ENCODE measurements at places on chromosomes 6 and 20. TPM values are rescaled to one million over a fixed set of nuclear protein-coding genes. Genes with fewer than 3 reads are reported as not detected.

The HLA-DQB2 gene
- not detected for total RNA-seq

DNA sequence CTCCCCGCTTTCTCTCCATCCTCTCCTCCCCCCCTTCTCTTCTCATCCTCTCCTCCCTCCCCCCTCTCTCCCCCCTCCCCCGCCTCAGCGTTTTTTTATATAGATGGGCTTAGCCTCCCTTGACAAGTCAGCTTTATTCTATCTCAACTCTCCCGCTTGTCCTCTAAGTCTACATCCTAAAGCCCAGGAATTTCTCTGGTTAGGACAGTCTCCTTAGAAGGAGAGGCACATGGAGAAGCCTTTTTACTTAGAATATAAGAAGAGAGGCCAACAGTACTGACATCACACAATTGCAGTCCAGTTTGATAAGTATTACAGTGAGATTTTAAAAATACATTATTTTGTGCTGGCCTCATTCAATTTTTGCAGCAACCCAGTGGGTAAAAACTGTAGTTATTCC lies 83.5 kb downstream of the LYRM2 start:
- DNase-seq, result no peak

DNA sequence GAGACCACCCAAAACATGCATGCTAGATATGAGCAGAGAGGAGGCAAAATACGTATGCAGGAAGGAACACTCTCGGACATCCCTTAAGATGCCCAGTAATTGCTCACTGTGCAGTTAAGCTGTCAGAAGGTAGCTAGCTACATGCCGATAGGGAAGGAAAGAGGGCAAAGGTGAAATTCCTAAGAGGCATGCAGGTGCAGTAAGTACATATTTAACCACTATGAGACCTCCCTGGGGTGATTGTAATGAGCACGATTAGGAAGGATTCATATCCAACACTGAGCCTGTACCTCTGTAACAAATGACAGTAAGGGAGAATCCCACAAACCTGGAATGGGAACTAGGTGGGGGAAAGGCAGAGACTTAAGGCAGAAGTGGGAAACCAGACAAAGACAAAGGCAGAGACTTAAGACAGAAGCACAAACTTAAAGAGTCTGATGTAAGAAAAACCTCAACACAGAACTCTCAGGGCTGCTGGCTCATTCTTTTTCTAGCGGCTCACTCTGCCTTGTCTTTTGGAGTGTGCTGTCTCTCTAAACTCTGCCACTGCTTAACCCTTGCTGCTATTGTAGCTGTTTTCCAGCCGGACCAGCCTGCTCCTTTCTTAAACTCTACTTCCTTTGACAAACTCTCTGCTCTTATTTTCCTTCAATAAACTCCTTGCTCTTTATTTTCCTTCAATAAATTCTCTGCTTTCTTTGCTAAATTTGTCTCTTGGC lies 148.1 kb downstream of the UBE3D start:
- no peak for DNase-seq

- DNase-seq, result peak; percentile 99
Observed at GRCh38 chr20:41003143-41003935, 25.3 kb upstream of the TOP1 start.

DNA sequence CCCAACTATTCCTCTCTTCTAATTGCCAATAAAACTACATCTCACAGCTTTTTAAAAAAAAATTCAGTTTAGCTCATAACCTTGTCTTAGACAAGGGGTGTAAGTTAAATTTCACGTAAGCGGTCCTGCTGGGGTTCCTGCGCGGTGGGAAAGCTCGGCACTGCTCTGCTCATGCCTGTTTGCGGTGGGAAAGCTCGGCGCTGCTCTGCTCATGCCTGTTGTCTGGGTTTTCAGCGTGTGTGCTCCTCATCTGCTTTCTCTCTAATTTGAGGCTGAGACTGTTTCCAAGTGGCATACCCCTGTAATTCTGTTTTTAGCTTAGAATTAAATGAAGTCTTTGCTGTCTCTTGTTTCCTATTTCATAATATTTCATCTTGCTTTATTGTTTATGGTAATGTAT lies 18.6 kb downstream of the ARID1B start:
- DNase-seq, result no peak

GRCh38 chr6:88914895-88915598 lies 48.4 kb downstream of the RNGTT start:
- DNase-seq, result no peak

The TCF15 gene
- total RNA-seq, result not detected

The FLRT3 gene
- 17.1 TPM for total RNA-seq

- no peak for DNase-seq
Observed at GRCh38 chr20:56676001-56676400, 46.9 kb downstream of the TFAP2C start.

DNA sequence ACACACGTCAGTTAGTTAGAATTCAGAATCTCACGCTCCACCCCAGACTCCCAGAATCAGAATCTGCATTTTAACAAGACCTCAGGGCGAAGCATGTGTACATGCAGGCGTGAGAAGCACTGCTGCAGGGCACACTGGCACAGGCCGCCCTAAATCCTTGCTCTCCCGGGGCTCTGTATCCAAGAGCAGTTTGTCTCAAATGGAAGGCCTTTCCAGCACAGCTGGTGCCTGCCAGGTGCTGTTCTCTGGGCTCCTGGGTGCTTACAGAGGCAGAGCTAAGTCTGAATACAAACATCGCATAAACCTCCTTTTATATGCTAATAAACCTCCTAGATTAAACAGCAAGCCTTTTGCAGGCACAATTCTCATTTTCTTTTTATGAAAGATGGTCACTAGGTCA lies 119.1 kb upstream of the CD93 start:
- no peak for DNase-seq

GRCh38 chr20:53138454-53139262 lies 166.5 kb downstream of the TSHZ2 start:
- DNase-seq, result no peak

DNA sequence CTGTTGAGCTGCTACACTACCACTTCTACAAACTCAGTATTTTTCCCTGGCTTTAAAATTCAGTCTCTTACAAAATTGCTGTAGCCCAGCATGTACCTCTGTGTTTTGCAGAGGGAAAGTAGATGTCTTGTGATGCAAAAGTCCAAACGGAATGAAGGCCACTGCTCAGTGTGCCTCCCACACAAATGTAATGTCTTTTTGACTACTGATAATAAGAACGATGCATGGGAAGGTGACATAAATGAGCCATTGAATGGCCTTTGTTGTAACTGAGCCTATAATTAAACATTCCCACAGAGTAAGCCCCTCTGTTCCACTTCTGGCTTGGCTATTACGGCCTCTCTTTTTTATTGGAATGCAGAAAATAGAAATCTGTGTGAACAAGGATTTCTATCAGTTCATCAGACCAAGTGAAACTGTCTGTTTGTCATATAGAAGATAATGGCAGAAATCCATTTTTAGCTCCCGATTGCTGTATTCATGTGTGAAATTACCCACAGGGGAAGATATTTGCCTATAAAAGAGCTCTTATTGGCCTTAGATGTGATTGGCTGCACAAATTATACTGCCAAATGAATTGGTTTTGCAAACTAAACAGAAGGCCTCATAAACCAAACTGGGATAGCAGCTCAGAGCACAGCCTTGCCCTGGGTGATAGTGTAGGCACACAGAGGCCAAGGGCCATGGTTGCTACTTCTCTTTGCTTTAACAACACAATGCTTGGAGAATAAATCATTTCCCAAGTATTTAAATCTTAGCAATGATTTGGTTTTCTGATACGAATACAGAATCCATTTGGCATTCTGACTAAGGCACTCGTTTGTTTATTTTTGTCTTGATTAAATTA lies 241.5 kb upstream of the PLN start:
- no peak for DNase-seq

DNA sequence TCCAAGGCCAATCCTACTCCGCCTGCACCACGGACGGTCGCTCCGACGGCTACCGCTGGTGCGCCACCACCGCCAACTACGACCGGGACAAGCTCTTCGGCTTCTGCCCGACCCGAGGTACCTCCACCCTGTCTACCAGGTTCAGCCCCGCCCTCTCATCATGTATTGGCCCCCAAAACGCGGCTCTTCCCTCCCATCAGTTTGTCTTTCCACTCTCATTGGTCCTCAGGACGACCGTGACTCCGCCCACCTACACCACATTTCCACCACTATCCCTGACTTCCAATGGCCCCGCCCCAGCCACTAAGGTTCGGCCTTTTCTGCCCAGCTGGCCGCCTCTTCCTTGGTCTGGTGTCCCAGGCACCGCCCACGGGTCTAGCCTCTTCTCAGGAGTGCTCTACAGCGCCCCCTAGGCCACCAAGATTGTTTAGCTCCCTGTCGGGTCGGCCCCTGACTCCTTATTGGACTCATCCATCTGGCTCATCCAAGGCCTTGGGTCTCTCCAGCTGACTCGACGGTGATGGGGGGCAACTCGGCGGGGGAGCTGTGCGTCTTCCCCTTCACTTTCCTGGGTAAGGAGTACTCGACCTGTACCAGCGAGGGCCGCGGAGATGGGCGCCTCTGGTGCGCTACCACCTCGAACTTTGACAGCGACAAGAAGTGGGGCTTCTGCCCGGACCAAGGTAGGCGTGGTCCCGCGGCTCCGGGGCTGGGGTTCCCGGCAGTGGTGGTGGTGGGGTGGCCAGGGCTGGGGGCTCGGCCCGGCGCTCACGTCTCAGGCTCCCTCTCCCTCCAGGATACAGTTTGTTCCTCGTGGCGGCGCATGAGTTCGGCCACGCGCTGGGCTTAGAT lies 3.1 kb downstream of the MMP9 start:
- DNase-seq, result peak; percentile 50

DNA sequence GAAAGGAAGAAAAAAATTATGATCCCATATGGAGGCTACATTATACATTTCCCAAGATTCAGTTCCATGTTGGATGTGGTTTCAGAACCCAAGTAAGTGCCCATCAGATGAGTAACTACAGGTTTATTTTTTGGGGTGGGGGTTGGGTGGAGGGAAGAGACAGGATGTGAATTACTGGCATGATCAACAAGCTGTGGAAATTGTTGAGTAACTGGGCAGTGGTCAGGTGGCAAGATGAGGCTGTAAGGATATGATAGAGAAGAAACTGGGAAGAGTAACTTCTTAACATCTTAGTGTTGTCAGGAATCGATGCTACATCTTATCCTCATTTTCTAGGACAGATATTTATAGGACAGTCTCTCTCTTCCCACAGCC lies 153.5 kb downstream of the CFAP61 start:
- no peak for DNase-seq

The PAK5 gene
- not detected for total RNA-seq

DNA sequence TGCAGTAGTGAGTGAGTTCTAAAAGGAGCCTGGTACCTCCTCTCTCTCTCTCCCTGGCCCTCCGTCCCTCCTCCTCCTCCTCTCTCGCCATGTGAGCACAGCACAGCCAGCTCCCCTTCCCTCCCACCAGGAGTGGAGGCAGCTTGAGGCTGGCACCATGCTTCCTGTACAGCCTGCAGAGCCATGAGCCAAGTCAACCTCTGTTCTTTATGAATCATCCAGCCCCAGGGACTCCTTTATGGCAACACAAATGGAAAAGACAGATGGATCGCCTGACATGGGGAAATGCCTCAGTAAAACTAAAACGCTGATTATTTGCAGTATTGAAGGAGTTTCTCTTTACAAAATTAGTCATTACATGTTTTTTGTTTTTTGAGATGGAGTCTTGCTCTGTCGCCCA lies 233.7 kb upstream of the ARID1B start:
- no peak for DNase-seq

DNA sequence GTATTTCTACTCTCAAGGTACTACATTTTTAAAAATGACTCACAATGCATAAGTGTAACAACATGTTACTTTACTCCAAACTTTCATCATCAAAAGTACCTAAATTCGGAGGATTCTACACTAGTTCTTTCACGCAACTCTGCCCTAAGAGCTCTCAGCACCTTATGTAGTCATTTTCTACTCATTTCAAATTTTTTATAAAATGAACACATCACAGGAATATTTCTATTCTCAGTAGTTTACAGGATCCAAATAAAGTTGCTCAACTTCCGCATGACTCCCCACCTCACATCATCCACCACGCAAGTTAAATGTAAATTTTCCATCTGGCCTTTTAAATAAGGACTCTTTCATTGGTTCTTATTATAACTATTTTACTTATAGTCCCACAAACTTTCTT lies 344.9 kb upstream of the MANEA start:
- peak; percentile 22 for DNase-seq

The KPNA5 gene
- 3.2 TPM for total RNA-seq

DNA sequence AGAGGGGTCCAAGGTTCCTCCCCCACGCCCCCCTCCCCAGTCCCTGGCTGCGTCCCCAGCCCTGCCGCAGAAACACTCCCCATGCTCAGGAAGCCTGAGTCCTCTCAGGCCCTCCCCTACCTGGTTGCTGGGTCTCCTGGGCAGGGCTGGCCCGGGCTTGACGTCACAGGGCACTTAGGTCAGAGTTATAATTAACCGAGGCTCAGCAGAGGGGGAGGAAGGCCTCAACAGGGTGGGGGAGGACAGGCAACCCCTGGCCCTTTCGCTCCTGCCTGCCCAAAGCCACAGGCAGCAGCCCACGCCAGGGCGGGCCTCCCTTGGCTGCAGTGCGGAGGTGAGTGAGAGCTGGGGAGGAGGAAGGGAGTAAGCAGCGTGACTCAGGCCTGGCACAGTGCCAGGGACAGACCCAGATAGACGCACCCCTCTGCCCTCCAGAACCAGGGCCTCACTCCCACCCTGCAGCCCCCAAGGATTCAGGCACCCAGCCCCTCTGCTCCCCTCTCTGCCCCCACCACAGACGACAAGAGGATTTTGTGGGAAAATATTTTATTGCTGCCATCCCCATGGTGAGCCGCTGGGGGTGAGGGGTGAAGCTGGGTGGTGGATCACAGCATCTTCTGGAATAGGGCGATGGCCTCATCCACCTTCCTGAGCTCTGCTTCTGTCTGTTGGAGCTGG lies at the start of gene VWA7:
VWA7 (minus strand) TSS at position 340 of the 678 bp plus-strand sequence. CDS start 549 bp downstream, outside the sequence.
- peak; percentile 90 for DNase-seq

DNA sequence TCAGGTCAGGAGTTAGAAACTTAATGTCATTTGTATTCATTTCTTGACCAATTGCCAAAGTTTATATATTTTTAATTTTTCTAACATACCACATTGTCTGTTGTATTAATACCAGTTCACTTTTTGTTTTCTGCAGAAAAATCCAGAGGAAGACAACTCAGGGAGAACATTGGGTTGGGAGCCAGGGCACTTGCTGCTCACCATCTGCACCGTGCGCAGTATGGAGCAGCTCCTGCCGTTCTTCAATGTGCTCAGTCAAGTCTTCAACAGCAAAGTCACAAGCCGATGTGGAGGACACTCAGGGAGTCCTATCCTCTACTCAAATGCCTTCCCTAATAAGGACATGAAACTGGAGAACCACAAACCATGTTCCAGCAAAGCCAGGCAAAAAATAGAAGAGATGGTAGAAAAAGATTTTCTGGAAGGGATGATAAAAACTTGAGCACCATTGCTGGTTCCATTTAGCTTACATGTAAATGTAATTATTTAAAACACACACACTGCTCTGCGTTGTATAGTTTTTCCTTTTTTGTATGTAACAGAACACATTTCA lies 25.3 kb downstream of the PGM3 start:
- no peak for DNase-seq

All from bronchial epithelial cell (primary cell).